ENCODE measurements at places on chromosomes 3 and 15.

GRCh38 chr15:33729653-33730052, 238.6 kb upstream of the CHRM5 start:
- no peak for DNase-seq

DNA sequence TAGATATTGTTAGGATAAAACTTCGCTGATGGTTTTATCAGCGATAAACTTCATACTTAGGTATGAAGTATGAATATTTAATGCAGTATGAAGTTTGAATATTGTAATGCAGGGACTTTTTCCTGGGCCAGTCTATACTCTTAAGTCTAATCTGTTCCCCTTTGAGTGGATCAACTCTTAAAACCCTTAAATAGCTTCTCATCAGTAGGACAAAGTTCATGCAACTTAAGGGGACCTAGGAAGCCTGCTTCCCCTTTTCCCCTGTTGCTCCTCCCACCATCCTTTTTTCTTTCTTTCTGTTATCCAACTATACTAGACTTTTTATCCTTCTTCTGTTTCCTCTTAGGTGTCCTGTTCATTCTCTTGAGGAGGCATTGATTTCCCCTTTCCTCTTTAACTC, 78.7 kb downstream of the MITF start:
- no peak for DNase-seq

DNA sequence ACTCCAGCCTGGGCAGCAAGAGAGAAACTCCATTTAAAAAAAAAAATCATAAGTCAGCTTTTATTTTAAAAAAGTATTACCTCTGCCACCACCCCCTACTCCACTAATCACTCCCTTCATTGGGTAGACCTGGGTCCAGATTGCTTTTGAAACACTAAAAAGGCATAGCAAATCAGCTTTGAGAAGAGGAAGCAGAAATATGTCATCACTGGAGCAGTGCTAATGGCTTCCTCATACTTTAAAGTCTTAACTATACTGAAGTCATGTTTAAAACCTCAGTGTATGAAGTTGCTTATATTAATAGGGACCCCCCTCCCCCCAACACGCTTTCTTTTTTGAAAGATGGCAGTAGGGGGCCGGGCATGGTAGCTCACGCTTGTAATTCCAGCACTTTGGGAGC, 1.0 kb upstream of the HTR3D start:
- no peak for DNase-seq

DNA sequence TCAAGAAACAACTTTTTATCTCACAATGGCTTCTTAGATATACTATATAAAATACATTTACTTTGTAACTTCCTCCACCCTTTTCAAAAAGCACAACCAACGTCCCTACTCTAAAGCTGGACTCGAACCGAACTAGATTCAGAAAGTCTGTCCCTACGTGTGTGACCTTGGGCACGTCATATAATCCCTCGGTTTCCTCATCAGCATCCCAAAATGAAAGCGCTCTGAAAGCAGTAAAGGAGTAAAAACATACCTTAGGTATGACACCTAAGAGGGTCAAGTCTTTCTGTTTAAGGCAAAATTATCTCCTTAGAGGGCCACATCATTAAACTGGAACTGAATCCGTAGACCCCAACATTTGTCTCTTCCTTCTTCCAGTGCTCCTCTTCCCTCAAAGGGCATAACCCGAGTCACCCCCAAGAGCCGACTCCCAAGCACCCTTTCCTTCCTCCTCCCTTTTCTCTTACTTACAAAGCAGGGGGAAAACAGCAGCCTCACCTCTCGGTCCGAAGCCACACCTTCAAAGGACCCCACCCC, 663 bp downstream of the PDCD10 start:
- DNase-seq, result no peak

DNA sequence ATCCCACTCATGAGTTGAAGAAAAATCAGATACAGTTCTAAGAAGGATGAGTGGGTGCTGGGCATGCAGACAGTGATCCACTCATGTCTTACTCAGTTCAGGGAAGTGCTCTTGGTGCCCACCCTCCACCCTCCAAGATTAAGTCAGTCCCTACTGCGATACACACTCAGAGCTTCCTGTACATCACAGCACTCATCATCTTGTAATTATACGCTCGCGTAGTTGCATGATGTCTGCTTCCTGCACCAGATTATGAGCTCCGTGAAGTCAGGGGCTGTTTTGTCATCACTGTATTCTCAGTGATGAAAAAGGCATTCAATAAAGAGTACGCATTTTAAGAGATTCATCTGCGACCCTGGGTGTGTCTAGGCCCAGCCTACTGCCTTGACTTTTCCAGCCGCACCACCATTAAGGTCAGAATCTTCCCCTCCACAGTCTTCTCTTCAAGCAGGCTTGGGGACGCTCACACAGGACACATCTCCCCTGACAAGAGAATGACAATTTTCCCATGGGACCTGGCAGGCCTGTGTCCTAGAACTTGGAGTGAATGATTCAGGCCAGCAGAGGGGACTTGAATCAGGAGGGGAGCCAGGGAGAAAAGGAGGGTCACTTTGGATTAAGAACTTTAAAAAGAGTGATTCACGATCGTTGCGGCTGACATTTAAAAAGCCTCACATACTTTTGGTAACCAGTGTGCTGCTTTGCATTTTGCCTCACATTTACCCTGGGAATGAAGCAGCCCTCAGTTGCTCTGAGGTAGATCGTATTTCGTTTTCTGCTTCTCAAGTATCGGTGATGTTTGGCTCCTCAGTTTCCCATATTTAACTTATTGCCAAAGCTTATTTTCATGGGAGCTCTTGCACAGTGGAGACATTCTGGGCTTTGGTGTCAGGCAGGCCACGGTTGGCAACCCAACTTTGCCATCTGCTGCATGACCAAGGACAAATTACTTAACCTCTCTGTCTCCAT, 7.9 kb upstream of the PDE8A start:
- DNase-seq, result no peak

DNA sequence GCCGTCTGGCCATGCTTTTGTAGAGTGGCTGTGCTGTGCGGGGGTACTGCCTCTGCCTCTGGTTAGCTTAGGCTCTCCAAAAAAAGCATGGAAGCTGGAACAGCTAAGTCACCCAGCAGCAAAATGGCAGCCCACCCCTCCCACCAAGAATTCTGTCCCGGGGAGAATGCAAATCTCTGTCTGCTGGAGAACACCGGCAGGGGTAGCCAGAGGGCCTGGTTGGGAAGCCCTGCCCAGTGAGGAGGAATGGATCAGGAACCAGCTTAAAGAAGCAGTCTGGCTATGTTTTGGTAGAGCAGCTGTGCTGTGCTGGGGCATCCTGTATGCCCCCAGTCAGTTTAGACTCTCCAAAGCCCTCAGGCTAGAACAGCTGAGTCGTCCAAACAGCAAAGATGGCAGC, 56.2 kb upstream of the PTPRG start:
- DNase-seq, result no peak
